ENCODE measurements at places on chromosomes 2 and 18.

DNA sequence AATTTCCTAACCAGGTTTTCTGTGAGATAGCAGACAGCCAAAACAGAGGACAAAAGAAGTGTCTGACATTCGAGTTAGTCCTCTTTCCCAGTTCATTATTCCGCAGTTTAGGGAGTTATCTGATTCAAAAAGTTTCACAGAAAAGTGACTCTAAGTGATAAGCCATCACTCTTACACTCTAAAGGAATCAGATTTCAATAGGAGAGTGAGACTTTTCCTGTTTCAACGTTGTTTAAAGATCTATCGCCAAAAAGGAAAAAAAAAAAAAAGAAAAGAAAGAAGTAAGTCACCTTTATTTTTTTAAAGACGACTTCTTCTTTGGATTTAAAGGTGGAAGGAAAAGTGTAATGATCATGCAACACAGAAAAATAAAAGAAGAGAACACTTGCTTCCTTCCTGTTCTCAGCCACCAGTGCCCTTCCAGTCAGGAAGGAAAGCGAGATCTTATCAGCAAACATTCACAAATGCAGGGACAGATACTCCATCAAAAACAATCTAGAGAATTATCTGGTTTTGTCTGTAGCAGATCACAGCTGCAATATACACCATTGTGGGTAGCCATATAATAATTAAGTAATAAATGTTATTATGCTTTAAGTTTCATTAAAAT, 49.8 kb downstream of the TFPI start:
- DNase-seq, result no peak

DNA sequence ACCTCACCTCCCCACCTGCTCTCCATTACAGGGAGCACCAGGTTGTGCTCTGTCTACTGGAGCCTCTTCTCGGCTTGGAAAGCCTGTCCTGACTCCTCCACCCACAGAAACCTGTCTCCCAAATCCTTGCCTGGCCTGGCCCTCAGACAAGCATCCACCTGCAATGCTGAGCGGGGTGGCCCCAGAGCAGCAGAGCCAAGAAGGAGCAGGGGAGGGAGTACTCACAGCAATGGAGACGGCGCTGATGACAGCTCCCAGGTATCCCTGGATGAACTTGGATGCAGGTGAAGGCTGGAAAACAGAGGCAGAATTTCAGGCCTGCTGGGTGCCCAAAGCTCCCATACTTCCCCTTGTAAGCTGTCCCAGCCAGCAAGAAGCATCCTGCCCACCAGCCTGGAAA, 72.8 kb downstream of the SFXN5 start:
- no peak for DNase-seq

GRCh38 chr2:148519013-148519412, 125.5 kb upstream of the EPC2 start:
- DNase-seq, result no peak

DNA sequence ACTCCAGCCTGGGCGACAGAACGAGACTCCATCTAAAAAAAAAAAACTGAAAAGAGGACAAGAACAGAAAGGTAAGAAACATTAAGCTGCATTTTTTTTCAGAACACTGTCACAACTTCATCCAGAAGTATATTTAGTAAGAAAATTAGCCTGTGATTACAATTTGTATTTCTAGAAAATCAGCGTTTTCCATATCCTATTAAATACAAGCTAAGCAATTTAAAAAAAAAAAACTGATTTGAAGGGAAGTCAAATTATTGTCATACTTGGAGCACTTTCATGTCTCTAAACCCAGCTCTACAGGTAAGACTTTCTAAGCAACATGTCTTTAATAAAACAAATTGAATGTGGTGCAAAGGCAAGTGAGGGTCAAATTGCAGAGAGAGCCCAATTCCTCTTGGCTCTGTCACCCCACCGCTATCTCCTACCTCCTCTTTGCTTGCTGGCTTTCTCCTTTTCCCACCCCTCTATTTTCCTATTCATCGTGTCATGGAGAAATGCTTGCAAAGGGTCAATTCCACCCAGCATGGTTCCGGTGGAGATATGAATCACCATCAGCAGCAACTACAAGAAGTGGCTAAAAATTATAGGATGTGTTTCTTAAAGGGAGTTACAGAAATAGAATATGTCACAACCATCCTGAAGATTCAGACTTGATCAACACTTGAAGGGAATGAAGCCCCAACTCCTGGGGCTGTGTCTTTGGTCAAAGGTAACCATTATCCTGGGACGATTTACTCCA, 68.4 kb upstream of the BCL11A start:
- DNase-seq, result no peak

- no peak for DNase-seq
These were observed 92.4 kb downstream of the NCK2 start for GRCh38 chr2:105836840-105837692.

- DNase-seq, result no peak
These were observed 223.7 kb downstream of the CYP26B1 start for GRCh38 chr2:71923887-71924533.

DNA sequence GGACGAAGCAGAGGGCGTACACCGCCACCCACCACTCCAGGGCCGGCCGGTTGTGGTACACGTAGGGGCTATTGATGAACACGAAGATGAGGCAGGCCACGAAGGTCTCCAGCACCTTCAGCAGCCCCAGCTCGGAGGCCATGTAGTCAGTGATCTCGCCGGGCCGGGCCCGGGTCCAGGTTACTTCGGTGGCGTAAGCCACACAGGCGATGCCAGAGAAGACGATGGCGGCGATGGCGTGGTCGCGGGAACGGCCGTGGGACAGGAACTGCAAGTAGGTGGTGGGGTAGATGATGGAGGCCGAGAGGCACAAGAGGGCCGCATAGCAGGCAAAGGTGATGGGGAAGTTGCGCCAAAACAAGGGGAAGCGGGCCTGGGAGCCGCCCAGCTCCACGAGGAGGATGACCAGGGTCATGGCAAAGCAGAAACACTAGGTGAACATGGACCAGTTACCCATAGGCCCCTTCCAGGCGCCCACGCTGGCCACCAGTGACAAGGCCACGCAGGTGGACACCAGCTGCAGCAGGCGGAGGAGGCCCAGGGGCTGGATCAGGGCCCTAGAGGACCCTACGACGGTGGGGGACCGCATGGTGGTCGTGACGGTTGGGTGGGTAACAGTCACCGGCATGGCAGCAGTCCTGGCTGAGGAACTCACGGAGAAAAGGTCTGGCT, 128.4 kb upstream of the FAM98A start:
- no peak for DNase-seq

DNA sequence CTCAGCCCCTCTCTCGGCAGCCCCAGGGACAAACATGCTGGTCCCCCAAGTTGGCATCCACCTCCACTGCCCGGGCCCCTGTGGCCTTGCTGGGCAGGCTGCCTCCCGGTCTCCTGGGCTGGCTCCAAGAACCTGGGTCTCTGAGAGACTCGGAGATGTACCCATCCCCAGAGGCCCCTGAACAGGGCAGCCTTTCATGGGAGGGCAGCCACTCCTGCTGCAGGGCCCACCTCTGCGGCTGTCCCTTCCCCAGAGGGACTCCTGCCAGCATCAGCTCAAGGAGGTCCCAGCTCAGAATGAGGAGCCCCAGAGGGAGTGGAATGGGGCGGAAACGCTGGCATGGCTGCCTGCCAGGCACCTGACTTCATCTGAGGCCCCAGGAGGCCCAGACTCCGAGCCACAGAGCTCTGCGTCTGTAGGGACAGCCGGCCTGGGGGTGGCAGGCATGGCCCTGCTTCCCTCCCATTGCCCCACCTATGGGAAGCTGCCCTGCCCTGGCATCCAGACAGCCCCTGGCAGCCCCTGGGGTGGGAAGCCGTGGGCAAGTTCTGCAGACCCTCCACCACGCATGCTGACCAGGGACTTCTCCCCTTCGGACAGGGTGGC, 857 bp upstream of the CROCC2 start:
- DNase-seq, result no peak

- no peak for DNase-seq
These were observed 23.6 kb downstream of the FAM171B start for GRCh38 chr2:186717320-186718007.

GRCh38 chr2:57368190-57368589, 678.4 kb upstream of the VRK2 start:
- DNase-seq, result no peak

GRCh38 chr2:98897746-98898145, 38.3 kb downstream of the CRACDL start:
- no peak for DNase-seq

- DNase-seq, result no peak
These were observed 155.3 kb upstream of the TWIST2 start for GRCh38 chr2:238692562-238692961.

DNA sequence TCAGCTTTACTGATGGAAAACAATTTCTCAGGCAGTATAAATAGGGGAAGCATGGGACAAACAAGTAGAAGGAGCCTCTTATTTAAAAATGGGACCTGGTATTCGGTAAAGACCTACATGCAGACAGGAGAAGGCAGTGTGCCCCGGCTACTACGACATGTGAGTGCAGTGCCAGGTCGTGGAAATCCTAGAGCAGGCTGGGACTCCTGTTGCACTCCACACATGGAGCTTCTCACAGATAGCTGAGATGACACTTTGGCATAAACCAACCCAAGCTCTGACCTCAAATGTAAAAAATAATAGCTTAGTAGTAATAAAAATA, 885 bp upstream of the DSEL start:
- DNase-seq, result no peak

- no peak for DNase-seq
These were observed 133.5 kb downstream of the FAM124B start for GRCh38 chr2:224268441-224268840.
